ENCODE measurements at places on chromosomes 12 and 14. TPM values are rescaled to one million over a fixed set of nuclear protein-coding genes. Genes with fewer than 3 reads are reported as not detected.

The RIMKLB gene
- 13.3 TPM for total RNA-seq

The SPX gene
- total RNA-seq, result 0.16 TPM

The ESRRB gene
- total RNA-seq, result not detected

The PLD4 gene
- 32.0 TPM for total RNA-seq

The VRTN gene
- total RNA-seq, result not detected

The RNASE2 gene
- total RNA-seq, result 22.4 TPM

The FAIM2 gene
- total RNA-seq, result not detected

The GPR84 gene
- not detected for total RNA-seq
